ENCODE measurements at places on chromosomes 6 and 20.
A peak's percentile ranks its signal among the peaks of the same experiment; 100 is the strongest.

DNA sequence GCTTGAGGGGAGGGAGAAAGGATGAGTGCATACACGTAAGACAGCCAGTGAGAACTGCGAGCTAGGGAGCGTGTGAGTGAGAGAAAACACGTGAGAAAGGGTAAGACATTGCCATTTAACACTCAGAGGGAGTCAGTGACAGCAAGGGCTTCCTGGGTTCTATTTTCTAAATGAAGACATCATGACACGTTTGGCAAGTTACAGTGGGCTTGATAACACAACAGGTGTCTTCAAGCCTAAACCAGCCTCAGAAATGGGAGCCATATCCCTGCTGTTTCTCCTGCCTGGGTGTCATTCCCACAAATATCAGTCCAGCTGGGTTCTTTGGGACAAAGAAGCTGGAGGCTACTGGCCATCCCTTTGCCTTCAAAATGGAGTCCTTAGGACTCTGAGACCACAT, 16.9 kb upstream of the MOCS1 start:
- no peak for DNase-seq

DNA sequence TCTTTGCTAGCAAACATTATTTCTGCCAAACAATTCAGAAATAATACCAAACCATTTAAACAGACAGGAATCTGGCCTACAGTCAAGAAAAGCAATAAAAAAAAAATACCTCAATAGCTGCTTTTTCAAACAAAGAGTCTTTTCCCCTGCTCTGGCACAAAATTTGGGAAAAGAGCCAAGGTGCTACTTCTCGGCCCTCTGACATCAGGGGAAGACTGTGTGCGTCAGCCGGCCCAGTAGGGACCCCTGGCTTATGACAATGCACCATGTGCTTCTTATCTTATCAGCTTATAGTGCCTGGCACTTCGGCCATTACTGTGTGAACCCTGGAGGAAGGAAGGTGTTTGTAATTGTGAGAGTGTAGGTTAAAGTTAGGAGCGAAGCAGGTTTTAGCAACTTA, 89.4 kb downstream of the PDE10A start:
- no peak for DNase-seq

- peak; percentile 28 for DNase-seq
These were observed 94.0 kb downstream of the SCML4 start for GRCh38 chr6:107730106-107730505.

- DNase-seq: no peak
These were observed 257.1 kb upstream of the KCNG1 start for GRCh38 chr20:51280047-51280446.

DNA sequence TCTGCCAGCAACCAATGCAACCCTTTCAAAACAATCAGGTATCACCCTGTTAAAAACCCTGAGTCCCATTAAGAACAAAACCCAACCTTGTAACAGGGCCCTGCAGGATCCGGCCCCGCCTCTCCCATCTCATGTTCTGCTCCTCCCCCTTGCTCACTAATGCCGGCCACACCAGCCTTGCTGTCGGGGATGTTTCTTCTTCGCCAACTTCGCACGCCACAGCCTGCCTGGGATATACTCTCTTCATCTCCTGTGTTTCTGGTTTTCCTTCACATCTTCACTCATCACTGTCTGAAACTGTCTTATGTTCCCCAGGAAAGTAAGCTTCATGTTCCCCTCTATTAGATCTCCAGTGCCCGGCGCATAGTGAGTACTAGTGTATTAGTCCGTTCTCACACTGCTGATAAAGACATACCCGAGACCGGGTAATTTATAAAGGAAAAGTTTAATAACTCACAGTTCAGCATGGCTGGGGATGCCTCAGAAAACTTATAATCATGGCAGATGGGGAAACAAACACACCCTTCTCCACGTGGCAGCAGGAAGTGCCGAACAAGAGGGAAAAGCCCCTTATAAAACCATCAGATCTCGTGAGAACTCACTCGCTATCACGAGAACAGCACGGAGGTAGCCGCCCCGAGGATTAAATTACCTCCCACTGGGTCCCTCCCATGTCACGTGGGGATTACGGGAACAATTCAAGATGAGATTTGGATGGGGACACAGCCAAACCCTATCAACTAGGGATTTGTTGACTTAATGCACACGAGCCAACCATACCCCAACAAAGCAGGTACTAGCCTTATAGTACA, 5.1 kb downstream of the TP53RK start:
- no peak for DNase-seq

DNA sequence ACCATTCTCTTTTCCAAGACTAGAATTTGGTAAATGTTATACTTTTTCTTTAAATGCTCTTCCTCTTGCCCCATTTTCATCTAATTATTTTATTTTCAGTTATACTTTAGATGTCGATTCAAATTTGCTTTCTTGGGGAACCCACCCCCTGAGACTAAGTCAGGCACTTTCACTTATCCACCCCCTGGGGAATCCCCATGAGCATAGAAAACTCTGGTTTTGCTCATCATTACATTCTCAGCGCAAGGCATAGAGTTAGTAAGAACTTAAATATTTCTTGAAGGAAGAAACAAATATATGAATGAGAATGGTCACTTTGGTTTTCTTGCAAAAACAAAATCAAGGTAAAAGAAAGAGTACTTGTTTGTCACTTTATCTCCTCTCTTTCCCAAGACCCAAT, 25.1 kb upstream of the HSF2 start:
- no peak for DNase-seq

DNA sequence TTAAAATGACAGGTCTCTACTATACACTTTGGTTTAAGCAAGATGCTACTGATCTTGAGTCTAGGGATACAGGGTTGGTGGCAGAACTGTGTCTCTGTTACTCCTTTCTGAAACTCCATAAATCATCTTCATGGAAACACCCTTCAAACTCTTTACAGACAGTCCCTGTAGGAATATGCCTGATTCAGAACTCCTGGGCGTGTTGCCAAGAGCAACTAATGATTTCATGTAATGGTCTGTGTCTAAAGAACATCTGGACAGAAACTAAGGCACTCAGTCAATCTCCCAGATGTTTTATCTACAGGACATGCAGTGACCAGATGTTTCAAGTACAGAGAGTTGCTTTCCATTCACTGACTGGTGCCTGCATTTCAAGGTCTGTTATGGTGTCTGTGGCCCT, 464.4 kb upstream of the CHD6 start:
- DNase-seq: no peak

- no peak for DNase-seq
These were observed 2.1 kb downstream of the PRSS35 start for GRCh38 chr6:83514466-83514865.

GRCh38 chr6:36691011-36691410, 6.6 kb upstream of the RAB44 start:
- no peak for DNase-seq

GRCh38 chr6:160030103-160030502, 61.2 kb downstream of the IGF2R start:
- DNase-seq: no peak

GRCh38 chr6:109662192-109662591, 28.8 kb downstream of the AK9 start:
- DNase-seq: no peak

GRCh38 chr6:91562955-91563354, 976.1 kb upstream of the MAP3K7 start:
- DNase-seq: no peak

GRCh38 chr6:11043378-11043960, 636 bp downstream of the ELOVL2 start:
- no peak for DNase-seq

- no peak for DNase-seq
These were observed 80.3 kb downstream of the TBC1D7 start for GRCh38 chr6:13248053-13248452.

DNA sequence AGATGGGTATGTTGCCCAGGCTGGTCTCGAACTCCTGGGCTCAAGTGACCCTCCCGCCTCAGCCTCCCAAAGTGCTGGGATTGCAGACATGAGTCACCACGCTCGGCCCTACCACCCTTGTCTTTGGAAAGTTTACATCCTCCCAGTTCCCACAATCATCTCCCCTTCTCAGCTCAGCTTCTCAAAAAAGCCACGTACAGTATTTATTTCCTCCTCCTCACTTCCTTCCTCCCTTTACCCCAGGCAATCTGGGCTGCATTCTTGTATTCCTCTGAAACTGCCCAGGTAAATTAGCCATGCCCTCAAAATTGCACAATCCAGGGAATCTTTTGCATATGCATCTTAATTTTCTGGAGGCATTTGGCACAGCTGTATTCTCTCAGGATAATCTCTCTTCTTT, 7.4 kb upstream of the SLC23A2 start:
- DNase-seq: no peak

DNA sequence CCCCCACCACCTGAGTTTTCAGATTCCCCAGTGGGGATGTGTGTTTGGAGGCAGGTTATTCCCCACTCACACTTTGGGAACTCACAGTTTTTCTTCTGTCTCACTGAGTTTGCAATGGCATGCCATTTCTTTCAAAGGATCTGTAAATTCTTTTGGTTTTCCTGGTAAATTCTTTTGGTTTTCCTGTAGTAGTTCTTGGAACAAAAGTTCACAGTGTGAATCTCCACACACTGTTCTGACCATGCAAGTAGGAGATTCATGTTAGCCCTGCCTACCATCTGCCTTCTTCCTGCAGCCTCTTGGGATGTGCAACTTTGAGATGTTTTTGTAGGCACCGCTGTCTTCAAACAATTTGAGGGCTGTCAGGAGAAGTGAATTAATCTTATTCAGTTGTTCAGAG, 165.6 kb upstream of the OGFRL1 start:
- no peak for DNase-seq

DNA sequence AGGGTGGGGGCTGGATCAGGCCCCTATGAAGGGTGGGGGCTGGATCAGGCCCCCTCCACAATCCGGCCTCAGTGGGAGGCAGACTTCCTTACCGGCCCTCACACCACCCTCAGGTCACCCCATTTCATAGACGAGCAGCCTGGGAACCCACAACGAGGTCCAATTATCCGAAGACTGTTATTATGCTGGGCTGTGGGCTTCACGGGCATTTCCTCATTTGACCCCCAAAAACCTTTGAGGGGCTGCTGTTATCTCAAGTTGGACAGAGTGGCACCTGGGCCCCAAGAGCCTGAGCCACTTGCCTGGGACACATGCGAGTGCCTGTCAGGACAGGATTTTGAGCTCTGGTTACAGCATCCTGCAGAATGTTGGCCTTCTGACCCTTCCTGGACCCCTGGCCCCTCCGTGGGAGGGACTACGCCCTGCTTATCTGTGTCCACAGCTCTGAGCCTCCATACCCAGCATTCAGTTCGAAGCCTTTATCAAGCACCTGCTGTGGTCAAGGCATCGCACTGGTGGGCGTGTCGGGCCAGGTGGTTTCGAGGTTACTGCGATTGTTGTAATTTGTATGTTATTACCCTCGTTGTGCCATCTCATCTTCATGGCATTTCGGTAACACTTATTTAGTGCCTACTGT, 34.5 kb upstream of the PCMTD2 start:
- DNase-seq: no peak

- DNase-seq: no peak
These were observed 28.2 kb downstream of the GPR63 start for GRCh38 chr6:96809119-96809518.

DNA sequence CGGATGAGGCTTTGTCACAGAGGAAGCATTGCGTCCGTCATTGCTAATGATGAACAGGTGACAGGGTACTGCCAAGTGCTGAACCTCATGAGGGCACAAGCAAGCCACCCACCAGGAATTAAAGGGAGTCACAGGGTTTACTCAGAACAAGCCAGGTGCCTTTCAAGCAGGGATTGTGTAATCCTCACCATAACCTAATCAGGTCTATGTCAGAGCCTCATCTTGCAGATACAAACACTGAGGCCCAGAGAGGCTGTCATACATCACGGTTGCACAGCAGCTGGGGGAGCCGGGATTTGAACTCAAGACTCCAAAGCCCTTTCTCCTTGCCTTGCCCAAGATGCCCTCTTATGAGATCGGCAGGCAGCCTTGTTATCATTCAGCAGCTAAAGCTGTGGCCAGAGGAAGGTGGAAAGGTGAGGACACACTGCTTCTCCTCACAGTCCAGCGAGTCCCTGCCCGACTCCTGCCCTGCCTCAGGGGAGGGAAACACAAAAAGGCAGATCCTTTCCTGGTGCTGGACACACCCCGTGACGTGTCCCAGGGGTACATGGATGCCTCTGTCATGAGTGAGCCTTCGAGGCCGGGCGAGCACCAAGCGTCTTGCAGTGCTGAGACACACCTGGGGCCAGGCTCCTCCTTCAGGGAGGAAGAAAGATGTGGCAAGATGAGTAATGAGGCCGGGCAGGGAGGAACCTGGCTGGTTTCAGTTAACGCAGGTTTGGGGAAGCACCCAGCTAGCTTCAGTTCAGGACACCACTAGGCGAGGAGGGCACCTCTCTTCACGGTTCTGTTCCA, 214.9 kb downstream of the LY86 start:
- no peak for DNase-seq

- DNase-seq: no peak
These were observed 19.5 kb downstream of the MAP1LC3A start for GRCh38 chr20:34578025-34578424.

- DNase-seq: no peak
These were observed 97.2 kb downstream of the DACT2 start for GRCh38 chr6:168222115-168223043.

Data from activated T-helper 1 cell treated with anti-CD3 and anti-CD28 coated beads, Interleukin-2, amount 50 U/mL, for 16 hours (primary cell).